PC-9 (cell line): ENCODE measurements at places on chromosomes 7 and 10. TPM values are rescaled to one million over a fixed set of nuclear protein-coding genes. Genes with fewer than 3 reads are reported as not detected.

Gene MAGI2
- 0.92 and 1.6 TPM in 2 replicates for total RNA-seq

Gene ZNF239
- total RNA-seq = 3.3 and 3.7 TPM in 2 replicates

Gene FAM25G
- 3.2 TPM in 1 of 2 replicates, not detected in the other for total RNA-seq

Gene OR2A1
- not detected in 2 replicates for total RNA-seq

Gene HMX2
- not detected in 2 replicates for total RNA-seq

DNA sequence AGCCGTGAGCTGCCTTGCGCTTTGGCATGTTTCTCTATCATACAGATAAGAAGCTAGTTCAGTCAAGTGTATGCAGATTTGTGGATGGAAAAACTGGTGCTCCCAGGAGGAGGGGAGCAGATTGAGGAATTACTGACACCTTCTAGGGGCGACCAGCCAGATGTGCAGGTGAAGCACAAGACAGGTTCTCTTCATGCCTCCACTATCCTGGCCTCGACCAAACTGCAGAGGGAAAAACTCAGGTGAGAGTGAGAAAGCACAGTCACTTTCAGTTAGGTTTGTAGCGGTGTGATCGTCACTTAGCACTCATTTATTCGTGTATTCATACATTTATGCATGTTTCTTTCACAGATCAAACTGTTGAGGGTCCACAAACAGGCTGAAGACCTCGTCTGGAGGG lies 600 bp upstream of the DBNL start:
- peak; percentile 33 for DNase-seq
- 0 out of 2 replicates have a peak, but pooled peaks cover 6% of the 10 kb centered on the region for H3K36me3 ChIP-seq
- no peak overlapping the region for H3K27ac ChIP-seq
- no peaks in the 10 kb centered on the region for H3K27me3 ChIP-seq

- H3K27me3 ChIP-seq = no peaks in the 10 kb centered on the region
- DNase-seq = no peak
- H3K27ac ChIP-seq = no peak overlapping the region
- H3K4me1 ChIP-seq = no peaks in the 10 kb centered on the region
- no peak overlapping the region for H3K4me3 ChIP-seq
Measured at GRCh38 chr10:24318517-24318916, 109.6 kb downstream of the KIAA1217 start.

DNA sequence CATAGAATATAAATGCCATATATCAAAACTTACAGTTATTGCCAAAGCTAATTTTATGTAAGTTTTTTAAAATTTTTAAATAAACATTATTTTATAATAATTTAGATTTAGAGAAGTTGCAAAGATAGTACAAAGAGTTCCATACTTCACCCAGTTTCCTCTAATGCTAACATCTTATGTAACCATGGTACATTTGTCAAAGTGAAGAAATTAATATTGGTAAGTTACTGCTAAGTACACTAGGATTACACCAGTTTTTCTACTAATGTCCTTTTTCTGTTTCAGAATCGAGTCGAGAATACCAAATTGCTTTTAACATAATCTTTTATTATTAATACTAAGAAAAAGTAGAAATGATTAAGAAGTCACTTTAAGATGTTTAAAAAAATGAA lies 29.2 kb downstream of the CSGALNACT2 start:
- no peak overlapping the region for H3K4me3 ChIP-seq
- no peaks in the 10 kb centered on the region for H3K27me3 ChIP-seq
- no peak for DNase-seq
- no peak overlapping the region for H3K27ac ChIP-seq

DNA sequence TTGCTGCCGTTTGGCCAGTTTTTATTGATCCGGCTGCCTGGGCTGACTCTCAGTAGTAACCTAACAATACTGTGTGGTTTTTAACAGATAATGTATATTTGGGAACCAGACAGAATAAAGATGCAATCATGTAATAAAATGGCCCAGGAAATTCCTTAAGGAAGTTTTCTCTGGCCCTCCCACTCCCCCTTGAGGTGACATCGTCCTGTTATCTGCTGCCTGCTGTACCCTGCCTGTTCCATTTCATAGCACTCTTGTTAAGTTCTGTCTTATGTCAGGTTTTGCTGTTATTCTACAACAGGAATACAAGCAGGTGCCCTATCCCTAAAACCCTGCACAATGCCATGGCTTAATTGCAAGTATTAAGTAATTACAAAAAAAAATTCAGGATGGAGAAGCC lies 12.5 kb downstream of the ITGB8 start:
- no peaks in the 10 kb centered on the region for H3K27me3 ChIP-seq
- DNase-seq = no peak
- no peak overlapping the region for H3K4me3 ChIP-seq
- no peak overlapping the region for H3K27ac ChIP-seq
- no peaks in the 10 kb centered on the region for H3K36me3 ChIP-seq
- H3K4me1 ChIP-seq = peaks cover 17% of the 10 kb centered on the region

DNA sequence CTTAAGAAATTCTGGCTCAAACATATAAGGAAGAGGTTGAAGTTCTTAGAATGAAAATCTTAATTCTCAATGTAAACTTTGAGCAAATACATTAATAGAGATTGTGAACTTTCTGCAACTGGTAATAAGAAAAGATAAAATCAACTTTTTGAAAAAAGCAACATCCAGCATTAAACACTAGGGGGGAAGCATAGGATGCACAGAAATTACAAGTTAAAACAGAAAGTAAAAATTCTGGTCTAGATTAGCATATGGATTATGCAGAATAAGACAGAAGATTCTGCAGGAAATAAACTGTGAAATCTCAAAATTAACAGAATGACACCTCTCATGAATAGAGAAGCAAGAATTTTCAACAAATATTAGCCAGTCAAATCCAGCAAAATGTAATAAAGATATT lies 38.0 kb upstream of the CAV2 start:
- no peak overlapping the region for H3K4me3 ChIP-seq
- H3K36me3 ChIP-seq = no peaks in the 10 kb centered on the region
- DNase-seq = no peak
- no peak overlapping the region for H3K27ac ChIP-seq

DNA sequence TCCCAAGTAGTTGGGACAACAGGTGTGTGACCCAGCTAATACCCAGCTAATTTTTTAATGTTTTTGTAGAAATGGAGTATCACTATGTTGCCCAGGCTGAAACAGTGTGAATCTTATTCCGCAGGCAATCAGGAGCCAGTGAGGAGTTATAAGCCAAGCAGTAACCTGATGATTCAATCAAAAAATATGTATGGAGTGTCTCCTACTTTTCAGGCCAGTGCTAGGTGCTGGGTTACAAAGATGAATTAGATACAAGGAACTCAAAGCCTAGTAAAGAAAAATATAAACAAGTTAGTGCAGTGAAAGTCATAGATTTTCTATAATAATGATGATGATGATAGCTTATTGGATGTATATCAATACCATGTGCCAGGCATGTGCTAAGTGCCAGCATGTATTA lies 13.2 kb upstream of the IFRD1 start:
- no peaks in the 10 kb centered on the region for H3K27me3 ChIP-seq
- no peak overlapping the region for H3K27ac ChIP-seq
- no peak overlapping the region for H3K4me3 ChIP-seq
- H3K4me1 ChIP-seq = peaks cover 7% of the 10 kb centered on the region
- no peaks in the 10 kb centered on the region for H3K36me3 ChIP-seq
- DNase-seq = no peak

GRCh38 chr10:55519264-55519663 lies 718.2 kb upstream of the PCDH15 start:
- no peaks in the 10 kb centered on the region for H3K36me3 ChIP-seq
- no peaks in the 10 kb centered on the region for H3K4me1 ChIP-seq
- H3K27me3 ChIP-seq = no peaks in the 10 kb centered on the region
- no peak for DNase-seq

DNA sequence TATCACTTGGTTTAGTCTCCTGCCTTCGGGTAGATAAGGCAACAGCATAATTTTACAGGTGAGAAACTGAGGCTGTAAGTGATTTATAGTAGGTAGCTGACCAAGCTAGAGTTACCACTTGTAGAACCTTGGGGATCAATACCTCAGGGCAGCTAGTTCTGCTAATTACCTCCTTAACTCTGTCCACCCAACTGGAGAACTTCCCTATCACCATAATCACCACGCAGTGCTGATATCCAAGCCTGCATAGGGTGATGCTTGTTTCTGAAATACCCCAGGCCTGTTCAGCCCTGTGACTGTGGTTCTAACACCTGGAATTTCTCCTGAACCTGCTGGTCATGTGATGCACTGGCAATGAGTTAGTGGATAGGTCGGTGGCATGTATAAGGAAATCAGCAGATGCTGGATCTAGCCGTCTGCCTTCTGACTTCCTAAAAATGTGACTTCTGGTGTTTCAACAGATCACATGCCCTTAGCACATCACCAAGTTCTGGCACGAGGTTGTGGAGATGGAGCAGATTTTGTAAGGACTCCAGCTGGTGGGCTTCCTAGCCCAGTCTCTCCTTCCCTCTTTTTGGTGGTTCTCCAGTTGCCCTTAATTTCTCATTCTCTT lies 15.3 kb downstream of the PLAU start:
- no peak overlapping the region for H3K27ac ChIP-seq
- no peaks in the 10 kb centered on the region for H3K36me3 ChIP-seq
- H3K4me3 ChIP-seq = no peak overlapping the region
- peaks cover 13% of the 10 kb centered on the region for H3K4me1 ChIP-seq

GRCh38 chr10:15361131-15361530 lies 10.0 kb downstream of the FAM171A1 start:
- H3K36me3 ChIP-seq = no peaks in the 10 kb centered on the region
- H3K4me3 ChIP-seq = no peak overlapping the region
- H3K27me3 ChIP-seq = peaks cover 73% of the 10 kb centered on the region
- no peaks in the 10 kb centered on the region for H3K4me1 ChIP-seq
- H3K27ac ChIP-seq = no peak overlapping the region
- DNase-seq = no peak

DNA sequence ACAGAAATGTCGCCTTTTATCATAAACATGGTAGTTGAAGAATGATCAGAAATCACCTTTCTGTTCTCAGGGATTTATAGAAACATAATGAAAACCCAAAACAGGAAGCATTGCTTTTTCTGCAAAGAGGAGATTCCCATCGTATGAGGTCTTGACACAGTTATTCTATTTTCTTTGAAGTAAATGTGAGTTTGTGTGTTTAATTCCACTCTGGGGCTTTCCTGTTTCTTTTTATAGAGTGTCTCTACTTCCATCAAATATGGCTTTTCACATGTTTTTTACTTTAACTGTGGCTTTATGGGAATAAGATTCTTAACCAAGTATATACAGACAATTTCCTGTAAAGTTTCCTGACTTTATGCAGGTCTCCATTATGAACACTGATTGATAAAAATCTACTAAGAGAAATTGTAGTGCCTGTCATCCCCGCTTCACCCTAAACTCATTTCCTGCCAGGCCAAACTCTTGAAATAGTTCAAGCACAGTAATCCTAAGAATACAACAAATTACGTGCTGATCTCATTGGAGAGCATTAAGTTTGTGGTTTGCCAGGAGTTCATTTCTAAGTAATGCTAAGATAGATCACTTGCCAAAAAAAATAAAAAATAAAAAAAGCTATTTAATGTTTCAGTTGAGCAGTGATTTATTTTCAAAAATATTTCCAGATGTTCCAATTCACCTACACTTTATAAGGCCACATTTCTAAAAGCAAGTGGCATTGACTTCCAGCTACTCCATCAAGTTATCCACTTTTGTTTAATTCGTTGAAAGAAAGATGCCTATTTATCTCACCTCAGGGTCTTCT lies 52.2 kb upstream of the SEC61G start:
- H3K27me3 ChIP-seq = no peaks in the 10 kb centered on the region
- no peak for DNase-seq
- no peaks in the 10 kb centered on the region for H3K36me3 ChIP-seq
- no peak overlapping the region for H3K4me3 ChIP-seq

DNA sequence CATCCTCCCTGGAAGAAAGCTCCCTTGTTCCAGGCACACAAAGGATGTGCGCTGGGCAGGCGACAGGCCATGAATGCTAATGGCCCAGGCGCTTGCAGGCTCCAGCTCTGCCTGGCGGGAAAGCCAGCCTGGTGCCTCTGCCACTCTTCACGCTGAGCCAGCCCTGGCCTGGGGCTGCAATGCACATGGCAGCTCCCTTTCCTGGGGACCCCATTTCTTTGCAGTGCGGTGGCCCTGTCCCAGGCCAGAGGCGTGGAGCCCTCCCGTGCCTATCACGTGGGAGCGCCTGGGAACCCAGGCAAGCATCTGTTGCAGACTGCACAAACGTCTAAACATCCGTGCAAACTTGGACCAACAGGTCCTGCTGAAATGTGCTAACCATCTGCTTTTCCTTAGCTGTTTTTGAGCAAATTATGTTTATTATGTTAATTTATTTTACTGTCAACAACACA lies 152.1 kb upstream of the LYZL2 start:
- H3K27me3 ChIP-seq = peaks cover 10% of the 10 kb centered on the region; the same call in 1 of the 2 replicates
- H3K36me3 ChIP-seq = no peaks in the 10 kb centered on the region
- no peak for DNase-seq
- H3K27ac ChIP-seq = no peak overlapping the region
- no peak overlapping the region for H3K4me3 ChIP-seq
- no peaks in the 10 kb centered on the region for H3K4me1 ChIP-seq

DNA sequence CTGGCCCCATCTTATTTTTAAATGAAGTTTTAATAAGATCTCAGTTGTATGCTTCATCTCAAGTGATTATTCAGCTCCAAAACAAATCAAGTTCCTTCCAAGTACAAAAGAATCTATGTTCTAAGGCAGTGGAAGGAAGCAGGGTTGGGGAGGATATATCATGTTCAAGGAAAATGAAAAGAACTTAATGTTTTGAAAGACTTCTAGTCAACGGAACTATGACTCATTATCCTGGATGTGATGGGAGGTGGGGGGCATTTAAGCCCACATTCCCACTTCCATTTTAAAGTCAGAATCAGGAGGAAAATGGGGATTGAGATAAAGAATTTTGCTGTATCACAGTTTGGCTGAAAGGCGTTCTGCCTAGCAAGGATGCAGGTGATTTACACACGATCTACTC lies 59.4 kb downstream of the FANK1 start:
- H3K36me3 ChIP-seq = no peaks in the 10 kb centered on the region
- no peak overlapping the region for H3K4me3 ChIP-seq
- no peak for DNase-seq
- no peaks in the 10 kb centered on the region for H3K4me1 ChIP-seq
- no peak overlapping the region for H3K27ac ChIP-seq
- H3K27me3 ChIP-seq = no peaks in the 10 kb centered on the region
